ENCODE measurements at places on chromosomes 12 and 14.

DNA sequence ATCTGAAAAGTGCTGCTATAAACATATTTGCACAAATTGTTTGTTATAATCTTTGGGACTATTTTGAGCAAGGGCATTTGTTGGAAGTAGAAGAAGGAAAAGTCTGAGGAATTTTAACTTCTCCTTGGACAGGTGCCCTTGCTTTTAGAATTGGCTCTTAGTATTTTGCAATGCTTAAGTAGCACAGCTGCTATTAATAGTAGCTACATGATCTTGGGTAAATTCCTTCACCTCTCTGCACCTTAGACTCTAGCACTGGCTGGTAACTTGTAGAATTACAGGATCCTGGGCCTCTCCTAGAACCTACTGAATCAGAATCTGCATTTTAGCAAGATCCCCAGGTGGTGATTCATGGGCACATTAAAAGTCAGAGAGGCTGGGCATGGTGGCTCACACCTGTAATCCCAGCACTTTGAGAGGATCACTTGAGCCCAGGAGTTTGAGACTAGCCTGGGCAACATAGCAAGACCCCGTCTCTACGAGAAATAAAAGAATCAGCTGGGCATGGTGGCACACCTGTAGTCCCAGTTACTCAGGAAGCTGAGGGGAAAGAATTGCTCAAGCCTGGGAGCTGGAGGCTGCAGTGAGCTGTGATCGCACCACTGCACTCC is 10.8 kb upstream of the TMEM120B start:
- DNase-seq = no peak

- no peak for DNase-seq
Observed at GRCh38 chr14:94395888-94396574, 7.6 kb upstream of the SERPINA1 start.

DNA sequence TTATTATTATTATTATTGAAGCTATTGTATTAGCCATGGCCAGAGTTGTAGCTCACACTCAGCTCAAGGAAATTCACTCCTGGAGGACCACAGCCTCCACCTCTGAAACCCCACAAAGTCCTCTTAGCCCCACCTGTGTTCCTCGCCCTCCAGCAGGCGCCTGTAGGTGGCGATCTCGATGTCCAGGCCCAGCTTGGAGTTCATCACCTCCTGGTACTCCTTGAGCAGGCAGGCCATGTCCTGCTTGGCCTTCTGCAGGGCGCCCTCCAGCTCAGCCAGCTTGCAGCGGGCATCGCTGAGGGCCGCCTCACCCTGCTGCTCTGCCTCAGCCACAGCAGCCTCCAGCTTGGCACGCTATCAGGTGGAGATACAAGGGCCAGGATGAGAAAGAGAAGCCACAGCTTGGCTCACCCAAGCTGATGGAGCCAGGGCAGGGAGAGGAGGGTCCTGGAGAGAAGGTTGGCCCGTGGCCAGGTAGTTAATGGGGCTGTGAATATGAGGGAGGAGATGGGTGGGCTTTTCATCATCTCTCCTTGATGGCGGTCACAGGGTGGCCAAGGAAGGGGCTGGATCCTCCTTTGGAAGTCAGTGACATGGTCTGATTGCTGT is 5.1 kb downstream of the KRT85 start:
- no peak for DNase-seq

DNA sequence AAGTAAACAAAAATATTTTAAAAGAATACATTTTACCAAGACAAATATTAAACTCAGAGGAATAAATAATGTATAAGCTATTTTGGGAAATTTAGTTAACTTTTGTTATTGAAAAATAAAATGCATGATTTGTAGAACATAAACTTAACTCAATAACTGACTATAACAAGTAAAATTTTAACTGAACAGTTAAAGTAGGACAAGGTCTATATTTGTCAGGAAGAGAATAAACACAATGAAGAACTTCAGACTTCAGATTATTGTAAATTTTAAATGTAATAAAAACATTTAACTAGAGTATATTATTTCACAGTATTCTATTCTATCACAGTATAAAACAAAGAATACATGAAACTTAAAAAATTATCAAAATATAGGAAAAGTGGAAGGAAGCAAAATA is 948.8 kb upstream of the USP15 start:
- DNase-seq = no peak

DNA sequence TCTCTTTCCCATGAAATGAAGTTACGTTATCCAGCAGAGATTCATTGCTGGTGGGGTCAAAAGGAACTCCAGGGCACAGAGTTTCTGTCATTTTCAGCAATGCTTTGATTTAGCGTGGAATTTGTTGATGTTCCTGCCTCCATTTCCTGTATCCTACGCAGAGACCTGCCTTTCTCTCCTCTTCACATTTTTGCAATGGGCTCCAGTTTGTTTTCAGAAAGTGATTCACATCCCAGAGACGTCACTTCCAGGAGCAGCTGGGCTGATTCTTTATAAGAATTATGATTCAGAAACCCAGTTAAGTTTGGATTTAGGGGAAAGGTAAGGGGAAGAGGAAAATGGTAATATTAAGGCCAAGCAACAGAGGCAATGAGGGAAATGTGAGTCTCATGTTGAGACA is 11.6 kb downstream of the RNASE10 start:
- no peak for DNase-seq

Data from stimulated activated naive CD4-positive, alpha-beta T cell treated with Interleukin-2 at 50 U/mL for 16 hours (primary cell).